ENCODE measurements at places on chromosomes 2 and 18.
A peak's percentile ranks its signal among the peaks of the same experiment; 100 is the strongest.

DNA sequence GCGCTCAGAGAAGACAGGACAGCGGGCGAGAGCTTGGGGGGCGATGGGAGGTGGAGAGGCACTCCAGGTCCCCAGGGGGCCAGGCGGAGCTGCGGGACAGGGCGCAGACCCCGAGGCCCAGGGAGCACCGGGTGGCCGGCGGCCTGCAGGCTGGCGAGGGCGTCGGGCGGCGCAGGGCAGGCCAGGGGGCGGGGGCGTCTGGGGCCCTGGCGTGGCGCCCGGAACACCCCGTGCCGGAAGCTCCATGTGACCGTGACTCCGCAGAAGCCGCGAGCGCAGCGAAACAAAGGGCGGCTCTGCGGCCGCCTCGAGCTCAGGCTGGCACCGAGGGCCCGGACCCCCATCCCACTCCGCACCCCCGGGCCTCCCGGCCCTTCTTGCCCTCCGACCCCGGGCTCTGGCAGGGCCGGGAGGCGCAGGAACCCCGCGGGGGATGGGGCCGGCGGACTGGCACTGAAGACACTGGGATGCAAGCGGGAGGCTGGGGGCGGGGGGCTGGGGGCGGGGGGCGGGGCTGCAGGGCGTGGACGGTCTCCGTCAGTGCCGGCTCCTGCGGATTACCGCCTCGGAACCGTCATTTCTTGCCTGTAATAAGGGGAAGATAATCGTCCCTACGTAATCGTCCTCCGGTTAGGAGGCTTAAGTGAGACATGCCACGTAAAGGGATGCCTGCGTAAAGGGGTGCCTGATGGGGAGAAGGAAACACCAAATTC lies 19.1 kb downstream of the SH2D6 start:
- no peak for DNase-seq

- DNase-seq, result no peak
Measured at GRCh38 chr2:202023198-202023903, 10.3 kb upstream of the FZD7 start.

DNA sequence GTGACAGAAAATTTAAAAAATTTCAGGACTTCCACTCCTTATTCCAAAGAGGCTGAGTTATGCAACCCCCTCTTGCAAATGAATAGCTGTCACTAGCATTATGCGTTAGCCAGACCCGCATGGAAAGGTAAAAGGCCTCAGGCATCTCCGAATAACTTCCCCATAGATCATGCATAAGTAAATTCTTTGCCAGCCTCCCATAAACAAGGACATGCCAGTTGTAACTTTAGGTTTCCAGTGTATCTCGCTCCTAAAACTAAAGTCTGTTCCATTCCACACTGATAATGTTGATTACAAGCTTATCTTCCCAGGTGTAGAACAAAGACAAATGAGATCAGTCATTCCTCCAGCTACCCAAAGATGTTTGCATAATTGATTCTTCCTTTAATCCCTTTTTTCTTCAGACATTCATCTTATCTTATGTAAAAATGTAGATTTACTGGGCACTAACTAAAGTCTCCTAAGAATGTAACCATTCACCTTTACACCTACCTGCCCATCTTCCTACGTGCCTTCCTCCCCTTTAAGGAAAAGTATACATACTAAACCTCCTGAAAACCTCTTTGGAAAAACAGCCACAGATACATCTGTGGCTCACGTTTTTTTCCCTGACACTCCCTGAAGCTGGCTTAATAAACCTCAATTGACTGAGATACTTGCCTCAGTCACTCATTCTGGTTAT lies 13.6 kb upstream of the NFU1 start:
- DNase-seq, result no peak

DNA sequence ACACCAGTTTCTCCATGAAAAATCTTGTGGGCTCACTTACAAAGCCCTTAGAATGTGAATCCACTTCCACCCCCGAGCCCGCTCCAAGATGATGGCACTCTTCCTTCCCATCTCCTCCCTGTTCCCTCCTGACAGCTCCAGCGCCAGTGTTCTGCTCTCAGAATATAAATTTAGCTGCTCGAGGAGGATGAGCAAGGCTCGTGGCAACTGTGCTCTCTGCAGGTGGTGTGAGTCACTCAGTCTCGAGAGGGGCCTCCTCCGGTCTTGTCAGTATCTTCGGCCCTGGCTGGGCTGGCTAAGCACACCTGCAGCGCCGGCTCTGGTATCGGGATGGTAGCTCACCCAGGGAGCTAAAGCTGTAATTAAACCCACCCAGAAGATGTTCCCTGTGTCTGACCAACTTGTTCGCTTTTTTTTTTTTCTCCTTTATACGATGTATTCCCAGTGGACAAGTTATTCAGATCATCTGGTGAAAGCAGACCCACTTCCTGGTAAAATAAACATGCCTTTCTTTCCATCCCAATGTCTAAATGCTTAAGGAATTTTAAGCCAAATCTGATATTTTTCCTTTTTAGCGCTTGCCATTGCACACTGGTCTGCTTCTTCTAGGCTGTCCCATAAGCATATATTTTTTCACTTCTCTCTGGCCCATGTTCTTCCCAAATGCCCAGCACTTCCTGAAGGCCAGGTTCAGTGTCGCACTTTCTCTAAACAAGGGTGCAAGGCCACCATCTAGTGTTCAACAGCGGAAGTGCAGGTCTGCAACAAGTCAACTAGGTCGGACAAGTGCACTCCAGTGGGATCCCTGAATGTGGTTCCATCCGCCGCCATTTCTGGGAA lies 31.4 kb upstream of the YPEL5 start:
- peak; percentile 69 for DNase-seq

GRCh38 chr2:160353166-160353565 lies 140.4 kb downstream of the RBMS1 start:
- DNase-seq, result no peak

DNA sequence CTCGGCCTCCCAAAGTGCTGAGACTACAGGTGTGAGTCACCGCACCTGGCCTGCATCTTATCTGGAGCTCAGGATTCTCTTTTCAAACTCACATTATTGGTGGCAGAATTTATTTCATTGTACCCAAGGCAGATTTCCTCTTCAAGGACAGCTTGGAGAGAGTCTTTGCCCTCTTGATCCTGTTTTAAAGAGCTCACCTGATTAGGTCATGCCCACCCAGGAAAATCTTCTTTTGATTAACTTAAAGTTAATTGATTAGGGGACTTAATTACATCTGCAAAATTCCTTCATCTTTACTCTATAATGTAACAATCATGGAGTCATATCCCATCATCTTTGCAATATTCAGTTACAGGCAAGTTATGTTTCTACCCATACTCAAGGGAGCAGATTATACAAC lies 346.4 kb downstream of the EPHA4 start:
- DNase-seq, result no peak

DNA sequence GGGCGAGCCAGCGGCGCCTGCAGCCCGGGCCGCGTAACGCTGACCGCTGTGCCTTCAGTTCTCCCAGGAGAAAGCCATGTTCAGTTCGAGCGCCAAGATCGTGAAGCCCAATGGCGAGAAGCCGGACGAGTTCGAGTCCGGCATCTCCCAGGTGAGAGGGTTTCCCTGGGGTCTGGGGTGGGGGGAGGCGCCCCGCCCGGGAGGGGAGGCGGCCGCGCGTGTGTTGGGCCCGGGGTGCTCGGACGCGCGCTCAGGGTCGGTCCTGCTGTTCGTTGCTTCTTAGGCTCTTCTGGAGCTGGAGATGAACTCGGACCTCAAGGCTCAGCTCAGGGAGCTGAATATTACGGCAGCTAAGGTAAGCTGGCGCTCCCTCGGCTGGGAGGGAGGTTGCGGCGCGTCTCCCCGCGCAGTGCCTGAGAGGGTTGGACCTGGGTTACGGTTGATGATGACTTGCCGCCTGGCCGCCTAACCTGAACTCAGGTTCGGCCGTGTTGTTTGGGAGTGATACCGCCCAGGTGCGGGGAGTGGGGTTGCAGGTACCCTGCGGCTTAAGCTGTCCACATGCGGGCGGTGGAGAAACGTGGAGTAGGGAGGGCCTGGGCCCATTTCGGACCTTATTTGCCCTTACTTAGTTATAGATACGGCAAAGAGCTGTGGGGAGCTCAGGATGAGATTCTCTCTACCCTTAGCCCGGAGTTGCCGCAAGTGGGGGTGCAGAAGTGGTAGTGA lies 638 bp downstream of the RPS7 start:
- DNase-seq, result no peak

- no peak for DNase-seq
Measured at GRCh38 chr18:59218018-59218417, 1.9 kb upstream of the GRP start.

DNA sequence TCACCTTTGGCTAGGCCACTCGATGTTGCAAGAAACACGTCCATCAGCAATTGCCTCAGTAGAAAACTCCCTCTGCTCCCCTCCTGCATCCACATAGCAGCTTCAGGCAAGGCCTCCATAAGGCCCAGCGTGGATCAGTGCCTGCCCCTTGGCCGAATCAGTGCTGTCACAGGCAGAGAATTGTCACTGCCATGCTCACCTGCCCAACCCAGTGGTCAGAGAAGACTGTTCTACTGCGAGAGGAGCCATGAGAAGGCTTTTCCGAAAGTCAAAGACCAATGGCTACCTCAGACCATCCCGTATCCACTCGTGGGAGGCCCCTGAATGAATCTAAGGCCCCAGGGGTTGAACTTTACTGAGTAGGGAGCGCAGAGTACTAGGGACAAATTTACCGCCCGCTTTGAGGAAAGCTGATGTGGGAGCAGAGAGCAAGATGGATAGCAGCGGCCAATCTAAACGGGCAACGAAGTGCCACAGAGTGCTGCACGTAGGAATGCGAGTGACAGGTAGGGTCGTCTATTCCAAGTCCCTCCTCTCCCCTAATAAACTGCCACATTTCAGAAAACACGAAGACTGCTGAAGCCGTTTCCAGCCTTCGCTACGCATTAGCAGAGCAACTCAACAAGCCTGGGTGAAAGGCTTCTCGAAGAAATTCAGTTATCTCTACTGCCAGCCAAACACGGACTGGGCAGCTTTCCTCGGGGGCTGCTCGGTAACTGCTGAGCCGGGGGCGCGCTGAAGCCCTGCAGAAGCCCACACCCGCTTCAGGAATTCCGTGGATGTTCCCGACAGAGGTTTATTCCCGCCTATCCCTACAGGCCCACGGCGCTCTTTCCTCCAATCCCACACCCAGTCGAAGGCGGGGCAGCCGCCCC lies 968 bp upstream of the RALBP1 start:
- peak; percentile 77 for DNase-seq

DNA sequence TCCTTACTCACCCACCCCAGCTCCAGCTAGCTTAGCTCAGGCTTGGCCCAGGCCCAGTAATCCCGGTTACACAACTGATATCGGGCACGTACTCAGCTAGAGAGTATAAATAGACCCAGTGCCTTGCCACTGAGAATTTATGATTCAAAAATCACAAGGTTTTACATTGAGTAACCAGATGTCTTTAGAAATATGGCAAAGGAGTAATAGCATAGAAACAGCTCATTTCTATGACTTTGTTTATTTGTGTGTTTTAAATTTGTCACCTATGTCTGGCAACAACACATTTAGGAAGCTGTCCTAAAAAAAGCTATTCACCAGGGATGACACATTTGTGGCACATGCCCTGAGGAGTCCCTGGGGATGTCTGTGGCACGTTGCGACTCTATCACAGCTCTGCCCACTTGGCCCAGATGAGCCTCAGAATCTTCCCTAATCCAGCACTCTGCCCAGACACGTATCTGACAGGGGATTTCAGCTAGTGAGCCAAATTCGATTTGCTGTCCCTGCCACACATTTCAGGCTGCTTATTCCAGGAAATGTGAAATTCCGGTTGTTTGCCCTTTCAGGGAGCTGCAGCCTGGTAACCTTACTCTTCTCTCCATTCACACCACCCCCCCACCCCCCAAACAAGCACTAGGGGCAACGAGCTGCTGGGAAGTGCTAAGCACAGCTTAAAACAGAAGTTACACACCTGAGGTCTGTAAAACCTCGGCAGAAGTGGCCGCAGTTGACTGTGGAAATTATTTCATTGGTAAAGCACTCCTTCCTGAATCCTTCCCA lies 85.4 kb upstream of the ZCCHC2 start:
- peak; percentile 59 for DNase-seq

GRCh38 chr2:145140658-145141057 lies 620.7 kb upstream of the ZEB2 start:
- DNase-seq, result no peak

- DNase-seq, result no peak
Measured at GRCh38 chr18:58559427-58560186, 69.3 kb downstream of the ALPK2 start.

DNA sequence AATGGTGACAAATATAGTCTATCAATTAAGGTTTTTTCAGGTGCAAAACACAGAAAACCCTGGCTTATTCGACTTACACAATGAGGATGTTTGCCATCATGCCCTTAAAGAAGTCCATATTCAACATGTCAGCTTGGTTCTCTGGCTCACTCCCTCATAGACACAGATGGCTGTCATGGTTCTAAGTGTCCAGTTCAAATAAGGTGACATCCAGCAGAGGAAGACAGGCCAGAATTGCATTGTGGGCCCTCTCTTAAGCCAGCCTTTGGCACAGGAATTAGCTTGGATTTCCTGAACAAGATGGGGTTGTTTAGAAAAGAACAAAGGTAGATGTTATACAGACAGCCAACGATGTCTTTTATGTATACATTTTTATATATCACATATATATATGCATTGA lies 18.7 kb upstream of the SLC1A4 start:
- no peak for DNase-seq

- no peak for DNase-seq
Measured at GRCh38 chr2:72933646-72934151, 16.4 kb downstream of the EMX1 start.

- no peak for DNase-seq
Measured at GRCh38 chr2:205924676-205925075, 161.3 kb downstream of the INO80D start.

- DNase-seq, result no peak
Measured at GRCh38 chr2:156955701-156956100, 301.8 kb upstream of the GALNT5 start.

GRCh38 chr2:223589901-223590300 lies 12.3 kb downstream of the SCG2 start:
- DNase-seq, result no peak

Data from GM04504 (cell line).